ENCODE measurements at places on chromosomes 16 and 17.

- no peak for DNase-seq
Measured at GRCh38 chr16:13781575-13782338, 138.2 kb upstream of the ERCC4 start.

DNA sequence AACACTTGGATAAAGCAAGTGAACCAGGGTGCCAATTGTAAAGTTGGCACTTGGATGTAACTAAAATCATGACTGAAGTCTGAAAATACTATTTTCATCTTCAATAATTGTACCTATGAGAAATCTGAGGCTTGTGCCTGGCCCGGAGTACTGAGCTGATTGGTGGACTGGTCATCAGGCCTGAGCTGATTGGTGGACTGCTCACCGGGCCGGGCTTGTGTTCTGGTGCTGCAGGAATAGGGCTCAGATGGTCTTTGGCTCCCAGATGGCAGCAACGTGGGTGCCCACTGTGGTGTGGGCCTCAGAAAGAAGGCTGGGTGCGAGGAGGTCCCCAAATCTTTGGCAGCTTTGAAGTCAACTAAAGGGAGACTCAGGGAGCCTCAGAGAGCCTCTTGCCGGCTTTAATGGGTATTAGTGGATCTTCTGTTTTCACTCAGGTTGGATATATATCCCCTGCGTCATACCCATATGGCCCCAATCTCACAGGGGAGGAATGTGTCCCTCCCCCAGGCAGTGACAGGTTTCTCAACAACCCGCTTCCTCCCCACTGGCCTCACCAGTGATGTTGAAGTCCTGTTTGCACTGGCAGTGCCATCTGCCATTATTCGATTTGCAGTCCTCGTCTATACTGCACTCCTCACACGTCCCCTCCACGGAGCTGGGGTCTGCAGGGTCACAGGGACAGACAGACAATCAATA lies 4.7 kb downstream of the UMOD start:
- no peak for DNase-seq

GRCh38 chr16:47777220-47777619 lies 316.1 kb downstream of the PHKB start:
- DNase-seq: peak; percentile 79

- DNase-seq: no peak
Measured at GRCh38 chr17:79057737-79058385, 16.8 kb upstream of the ENGASE start.

DNA sequence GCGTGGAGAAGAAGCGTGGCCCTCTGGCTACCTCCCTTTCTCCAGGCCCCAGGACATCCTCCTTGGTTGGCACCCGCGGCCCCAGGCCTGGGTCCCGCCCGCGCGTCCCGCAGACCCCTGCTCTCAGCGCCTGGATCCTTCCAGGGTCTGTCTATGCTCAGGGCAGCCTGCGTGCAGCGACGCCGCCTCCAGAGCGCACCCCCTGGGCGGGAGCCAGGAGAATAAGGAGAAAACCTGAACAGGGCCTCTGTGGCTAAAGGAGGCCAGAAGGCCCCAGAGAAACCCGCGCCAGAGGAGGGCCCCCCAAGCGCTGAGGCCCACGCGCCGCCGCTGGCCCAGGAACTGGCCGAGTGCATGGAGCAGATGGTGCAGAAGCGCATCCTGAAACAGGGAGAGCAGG lies 40.4 kb upstream of the DNAJA2 start:
- DNase-seq: no peak

- DNase-seq: no peak
Measured at GRCh38 chr17:57895382-57896060, 45.7 kb upstream of the MRPS23 start.

DNA sequence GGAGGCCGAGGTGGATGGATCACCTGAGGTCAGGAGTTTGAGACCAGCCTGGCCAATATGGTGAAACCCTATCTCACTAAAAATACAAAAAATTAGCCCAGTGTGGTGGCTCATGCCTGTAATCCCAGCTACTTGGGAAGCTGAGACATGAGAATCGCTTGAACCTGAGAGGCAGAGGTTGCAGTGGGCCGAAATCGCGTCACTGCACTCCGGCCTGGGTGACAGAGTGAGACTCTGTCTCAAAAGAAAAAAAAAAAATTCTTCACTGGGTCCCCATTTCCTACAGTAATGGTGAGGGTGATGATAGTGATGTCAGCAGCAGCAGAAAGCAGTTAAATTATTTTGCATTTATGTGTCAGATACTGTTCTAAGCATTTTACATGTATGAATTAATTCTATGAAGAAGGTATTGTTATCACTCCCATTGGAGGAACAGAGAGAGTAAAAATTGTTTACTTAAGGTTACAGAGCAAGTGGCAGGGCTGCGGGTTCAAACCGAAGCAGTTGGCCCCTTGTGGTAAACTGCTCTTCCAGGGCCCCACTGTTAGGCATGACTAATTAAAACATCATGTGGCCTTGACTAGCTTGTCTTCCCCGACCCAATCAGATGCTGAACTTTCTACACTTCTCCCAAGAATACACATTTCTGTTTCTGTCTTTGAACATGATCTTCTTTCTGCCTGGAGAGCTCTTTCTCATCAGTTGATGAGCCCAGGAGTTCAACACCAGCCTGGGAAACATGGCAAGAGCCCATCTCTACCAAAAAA lies 45.8 kb downstream of the STAT3 start:
- peak; percentile 80 for DNase-seq

DNA sequence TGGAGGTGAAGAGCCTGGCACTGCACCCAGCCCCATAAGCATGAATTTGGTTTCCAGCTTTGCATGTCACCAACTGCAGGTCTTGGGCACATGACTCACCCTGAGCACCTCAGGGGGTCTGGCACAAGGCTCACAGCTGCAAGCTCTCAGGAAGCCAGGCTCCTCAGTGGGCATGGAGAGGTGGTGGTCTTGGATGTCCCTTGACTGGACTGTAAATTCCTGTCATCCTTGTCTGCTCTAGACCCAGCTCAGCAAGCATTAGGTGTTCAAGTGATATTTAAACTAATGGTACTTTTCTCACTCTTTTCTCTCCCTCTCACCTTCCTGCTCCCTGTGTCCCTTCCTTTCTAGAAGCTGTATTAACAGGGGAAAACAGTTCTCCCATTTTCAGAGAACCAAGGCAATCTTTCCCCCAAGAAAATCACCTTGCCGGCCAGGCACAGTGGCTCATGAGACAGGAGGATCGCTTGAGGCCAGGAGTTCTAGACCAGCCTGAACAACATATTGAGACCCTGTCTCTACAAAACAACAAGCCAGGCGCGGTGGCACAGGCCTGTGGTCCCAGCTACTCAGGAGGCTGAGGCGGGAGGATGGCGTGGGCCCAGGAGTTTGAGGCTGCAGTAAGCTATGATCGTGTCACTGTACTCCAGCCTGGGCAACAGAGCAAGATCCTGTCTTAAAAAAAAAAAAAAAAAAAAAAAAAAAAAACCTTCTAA lies 5.1 kb upstream of the KIFC3 start:
- no peak for DNase-seq

DNA sequence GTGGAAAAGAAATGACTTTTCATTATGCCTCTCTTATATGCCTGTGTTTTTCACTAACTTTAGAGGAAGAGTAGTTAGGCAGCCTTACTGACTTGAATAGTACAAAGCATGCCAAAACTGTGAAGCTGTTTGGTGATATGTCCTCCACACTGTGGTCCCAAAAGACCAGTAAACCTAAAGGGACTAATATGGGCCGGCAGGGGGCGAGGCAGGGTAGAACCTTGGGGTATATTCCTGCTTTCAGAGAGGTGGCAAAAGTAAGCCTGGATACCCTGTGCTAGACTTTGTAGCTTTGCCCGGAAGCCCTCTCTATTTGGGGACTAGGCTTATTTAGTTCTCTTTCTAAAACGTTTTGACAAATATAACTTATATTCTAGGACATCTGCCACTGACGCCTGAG lies 36.5 kb upstream of the VWA3A start:
- no peak for DNase-seq

GRCh38 chr17:9982159-9982558 lies 77.1 kb upstream of the RCVRN start:
- no peak for DNase-seq

DNA sequence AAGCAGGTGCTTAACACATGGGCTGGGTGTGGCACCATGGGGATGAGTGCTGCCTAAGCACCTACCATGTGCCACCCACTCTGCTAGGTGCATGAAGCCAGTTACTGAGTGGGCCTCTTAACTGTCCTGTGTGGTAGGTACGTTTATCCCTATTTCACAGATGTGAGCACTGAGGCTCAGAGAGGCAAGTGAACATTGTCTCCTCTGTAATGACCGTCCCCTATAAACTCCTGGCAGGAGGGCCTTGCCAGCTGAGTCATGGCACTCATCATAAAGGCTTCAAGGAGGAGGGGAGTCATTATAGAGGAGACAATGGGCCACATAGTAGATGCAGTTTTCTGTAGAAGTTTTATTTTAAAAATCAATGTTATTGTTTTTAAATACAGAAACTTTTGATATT lies 79.1 kb downstream of the RAB11FIP4 start:
- DNase-seq: no peak

GRCh38 chr17:8155231-8155995 lies 3.2 kb upstream of the PER1 start:
- DNase-seq: no peak

DNA sequence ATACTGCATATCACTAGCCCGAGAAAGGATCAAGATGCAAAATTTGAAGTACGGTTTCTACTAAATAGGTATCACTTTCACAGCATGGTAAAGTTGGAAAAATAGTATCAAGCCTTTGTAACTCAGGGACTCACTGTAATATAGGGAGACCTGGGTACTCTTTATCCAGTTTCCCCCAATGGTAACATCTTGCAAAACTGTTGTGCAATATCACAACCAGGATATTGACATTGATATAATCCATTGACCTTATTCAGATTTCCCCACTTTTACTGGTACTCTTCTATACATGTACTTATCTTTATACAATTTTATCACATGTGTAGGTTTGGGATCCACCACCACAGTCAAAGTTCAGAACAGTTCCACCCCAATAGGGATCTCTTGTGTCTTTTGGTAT lies 20.4 kb upstream of the GINS3 start:
- no peak for DNase-seq

DNA sequence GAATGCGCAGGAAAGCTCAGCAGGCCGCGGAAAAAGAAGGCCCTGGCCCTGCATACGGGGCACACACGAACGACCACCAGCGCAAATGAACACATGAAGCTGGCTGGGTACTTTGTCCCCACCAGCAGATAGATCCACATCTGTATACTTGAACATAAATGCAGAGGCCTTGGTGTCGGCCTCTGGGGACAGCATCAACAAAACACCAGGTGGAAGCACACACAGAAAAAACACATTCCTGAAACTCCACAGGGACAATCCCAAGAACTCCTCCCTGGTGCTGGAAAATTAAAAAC lies 606 bp upstream of the ZBTB4 start:
- DNase-seq: no peak

DNA sequence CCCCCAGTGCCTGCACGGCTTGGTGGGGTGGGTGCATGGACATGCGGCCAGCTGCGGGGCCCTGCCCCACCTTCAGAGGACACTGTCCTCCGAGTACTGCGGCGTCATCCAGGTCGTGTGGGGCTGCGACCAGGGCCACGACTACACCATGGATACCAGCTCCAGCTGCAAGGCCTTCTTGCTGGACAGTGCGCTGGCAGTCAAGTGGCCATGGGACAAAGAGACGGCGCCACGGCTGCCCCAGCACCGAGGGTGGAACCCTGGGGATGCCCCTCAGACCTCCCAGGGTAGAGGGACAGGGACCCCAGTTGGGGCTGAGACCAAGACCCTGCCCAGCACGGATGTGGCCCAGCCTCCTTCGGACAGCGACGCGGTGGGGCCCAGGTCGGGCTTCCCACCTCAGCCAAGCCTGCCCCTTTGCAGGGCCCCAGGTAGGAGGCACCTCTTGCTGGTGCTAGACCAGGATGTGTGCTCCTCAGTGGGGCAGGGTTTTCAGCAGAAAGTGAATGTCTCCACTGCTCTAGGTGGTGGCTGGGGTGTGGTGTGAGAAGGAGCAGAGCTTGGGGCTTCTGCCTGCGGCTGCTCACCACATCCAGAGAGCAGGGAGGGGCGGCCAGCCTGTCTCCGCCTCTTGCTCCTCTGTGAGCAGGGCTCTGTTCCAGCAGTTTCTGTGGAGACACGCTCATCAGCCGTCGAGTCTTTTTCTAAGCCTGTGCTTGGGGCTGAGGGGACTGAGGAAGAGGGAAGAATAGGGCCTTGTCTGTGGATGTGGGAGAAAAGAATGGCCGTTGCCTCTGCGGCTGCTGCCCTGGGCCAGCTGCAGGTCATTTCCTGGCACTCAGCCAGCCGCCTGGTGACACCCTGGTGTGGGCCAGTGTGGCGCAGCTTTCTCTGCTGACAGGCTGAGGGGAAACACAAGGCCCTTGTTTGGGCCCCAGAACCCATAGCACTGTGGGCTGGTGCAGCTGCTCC lies 2.2 kb downstream of the ZNF276 start:
- peak; percentile 21 for DNase-seq

DNA sequence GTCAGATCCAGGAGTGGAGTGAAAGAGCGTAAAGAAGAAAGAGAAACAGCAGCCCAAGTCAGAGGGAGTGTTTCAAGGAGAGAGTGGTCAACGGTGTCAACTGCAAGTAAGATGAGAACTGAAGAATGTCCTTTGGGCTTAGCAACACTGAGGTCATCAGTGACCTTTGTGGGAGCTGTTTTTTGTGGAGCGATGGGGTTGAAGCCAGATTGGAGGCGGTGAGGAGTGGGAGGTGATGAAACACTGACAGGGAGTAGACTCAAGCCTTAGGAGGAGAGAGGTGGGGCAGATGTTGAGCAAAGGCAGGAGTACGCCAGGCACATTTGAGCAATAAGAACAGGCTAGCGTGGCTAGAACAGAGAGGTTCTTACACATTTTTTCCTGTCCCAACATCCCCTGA lies 103.7 kb upstream of the GNAO1 start:
- no peak for DNase-seq

DNA sequence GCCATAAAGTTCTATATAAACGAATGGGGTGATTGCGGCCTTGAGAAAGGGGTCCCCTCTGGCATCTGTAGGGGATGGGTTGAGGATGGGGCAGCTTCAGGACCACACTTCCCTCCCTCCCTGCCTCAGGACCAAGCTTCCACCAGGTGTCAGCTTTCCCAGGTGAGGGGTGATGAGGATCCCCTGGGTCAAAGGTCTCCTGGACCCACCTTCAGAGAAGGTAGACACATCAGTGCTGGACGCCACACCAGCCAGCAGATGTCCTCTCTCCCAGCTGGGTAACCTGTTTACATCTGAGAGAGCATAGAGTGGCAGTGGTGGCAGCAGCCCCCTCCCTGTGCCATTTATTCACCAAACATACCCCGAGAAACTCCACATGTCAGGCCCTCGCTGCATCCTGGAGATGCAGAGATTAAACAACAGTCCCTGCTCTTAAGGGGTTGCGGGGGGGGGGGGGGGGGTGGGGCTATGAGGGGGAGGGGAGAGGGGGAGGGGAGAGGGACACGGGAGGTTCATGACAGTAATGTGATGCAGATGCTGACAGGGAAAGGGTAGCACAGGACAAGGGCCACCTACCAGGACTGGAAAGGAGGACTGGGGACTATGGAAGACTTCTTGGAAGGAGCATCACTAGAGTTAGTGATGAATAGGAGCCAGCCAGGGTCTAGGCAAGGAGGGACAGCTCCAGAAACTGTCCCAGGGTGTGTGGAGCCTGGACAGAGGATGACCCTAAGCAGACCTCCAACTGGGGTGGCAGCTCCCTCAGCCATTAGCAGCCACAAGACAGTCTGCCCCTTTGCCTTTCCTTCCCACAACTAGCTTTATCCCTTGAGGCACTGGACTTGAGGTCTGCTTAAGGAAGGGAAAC lies 5.0 kb downstream of the PROCA1 start:
- no peak for DNase-seq

GRCh38 chr17:39014795-39015545 lies 47.8 kb upstream of the FBXO47 start:
- peak; percentile 18 for DNase-seq

- no peak for DNase-seq
Measured at GRCh38 chr16:68368301-68368888, 57.6 kb downstream of the PRMT7 start.

GRCh38 chr17:8994319-8994718 lies 27.0 kb upstream of the NTN1 start:
- DNase-seq: peak; percentile 19

Data from amniotic epithelial cell (primary cell).